ENCODE measurements at places on chromosomes 11 and 22.

GRCh38 chr22:36369922-36370791 lies 17.6 kb downstream of the MYH9 start:
- DNase-seq, result no peak

DNA sequence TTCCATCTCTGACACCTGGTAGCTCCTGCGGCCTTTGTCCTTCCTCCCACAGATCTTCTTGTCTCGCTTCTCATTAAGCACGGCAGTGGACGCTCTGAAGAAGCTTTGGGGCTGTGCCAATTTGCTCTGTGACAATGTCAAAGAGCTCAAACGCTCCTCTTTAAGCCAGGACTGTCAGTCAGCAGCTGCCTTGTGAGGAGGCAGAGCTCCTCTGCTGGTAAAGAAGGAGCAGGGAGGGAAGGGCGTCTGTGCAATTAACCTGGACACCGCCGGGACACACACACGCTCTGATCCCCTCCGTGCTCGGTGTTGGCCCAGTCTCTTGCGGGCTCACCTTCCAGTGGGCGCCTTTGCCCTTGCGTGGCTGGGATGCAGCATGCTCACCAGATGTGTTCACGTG lies 373.9 kb downstream of the BRD1 start:
- no peak for DNase-seq

DNA sequence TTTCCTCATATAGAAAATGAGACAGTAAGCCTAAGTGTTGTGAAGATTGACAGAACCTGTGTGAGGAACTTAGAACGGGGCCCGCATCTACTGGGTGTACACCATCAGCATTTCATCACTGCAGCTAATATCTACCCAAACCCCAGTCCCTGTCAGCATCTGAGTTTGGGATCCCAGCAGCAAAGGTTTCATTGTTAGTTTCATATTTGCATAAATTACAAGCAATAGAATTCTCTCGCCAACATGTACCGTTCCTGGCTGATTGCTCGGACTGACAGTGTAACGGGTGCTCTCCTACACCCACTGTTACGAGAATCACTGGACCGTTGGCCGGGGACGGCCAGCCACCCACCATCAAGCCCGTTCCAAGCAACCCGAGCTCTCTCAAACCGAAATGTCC lies 10.4 kb upstream of the TMPRSS6 start:
- no peak for DNase-seq

- DNase-seq, result no peak
These were observed 49.3 kb upstream of the LMO1 start for GRCh38 chr11:8312986-8313385.

DNA sequence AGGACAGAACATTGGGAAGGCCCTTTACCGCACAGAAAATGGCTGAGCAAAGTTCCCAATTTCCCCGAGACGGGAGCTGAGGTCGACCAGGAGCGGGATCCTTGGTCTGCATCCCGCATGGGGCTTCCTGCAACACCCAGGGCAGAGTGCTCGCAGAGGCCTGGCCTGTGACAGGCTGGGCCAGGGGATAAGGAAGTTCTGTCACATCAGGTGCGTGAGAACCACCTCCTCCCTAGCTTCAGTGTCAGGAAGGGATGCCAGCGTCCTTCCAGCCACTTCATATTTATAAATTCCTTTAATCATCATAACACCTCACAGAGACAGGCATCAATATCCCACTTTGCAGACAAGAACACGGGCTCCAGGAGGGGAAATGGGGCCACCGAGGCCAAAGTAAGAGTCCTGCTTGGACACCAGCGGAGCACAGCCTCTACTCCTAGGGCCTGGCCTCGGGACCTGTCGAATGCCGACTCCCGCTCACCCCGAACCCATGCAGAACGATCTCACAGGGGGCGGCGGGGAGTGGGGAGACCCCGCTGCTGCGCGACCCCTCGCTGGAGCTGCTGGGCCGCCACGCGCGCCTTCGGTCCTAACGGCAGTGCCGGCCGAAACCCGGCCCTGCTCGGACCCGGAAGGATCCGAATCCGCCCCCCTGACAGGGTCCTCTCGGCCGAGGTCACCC lies 532 bp downstream of the BET1L start:
- no peak for DNase-seq

DNA sequence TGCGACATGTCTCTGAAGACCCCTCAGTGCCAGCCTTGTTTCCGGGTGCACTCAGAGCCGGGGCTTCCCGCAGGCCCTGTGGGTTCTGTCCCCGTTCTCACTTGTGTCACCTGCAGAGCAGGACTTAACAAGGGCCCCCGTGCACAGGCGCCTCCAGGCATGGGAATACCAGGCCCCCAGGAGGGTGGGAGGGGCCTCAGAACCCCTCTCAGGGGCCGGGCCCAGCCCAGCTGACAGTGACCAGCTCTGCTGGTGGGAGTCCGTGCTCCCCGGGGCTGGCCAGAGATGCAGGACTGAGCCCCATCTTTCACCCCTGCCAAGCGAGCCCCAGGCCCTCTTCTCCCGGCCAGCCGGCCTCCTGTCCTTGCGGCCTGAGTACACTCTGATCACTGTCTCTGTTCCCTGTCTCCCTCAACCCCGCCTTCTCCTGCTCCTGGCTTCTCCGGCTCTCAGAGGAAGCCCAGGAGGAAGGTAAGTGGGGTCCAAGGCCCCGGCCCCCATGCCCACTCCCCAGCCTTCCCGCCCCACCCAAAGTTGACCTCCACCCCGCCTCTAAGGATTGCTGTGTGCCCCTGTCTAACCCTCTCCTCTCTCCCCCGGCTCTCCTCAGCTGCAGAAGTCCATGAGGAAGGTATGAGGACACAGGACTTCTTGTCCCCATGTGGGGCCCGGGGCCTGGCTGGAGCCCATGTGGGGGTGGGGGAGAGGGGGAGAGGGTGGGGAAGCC lies 5.3 kb downstream of the TNNT3 start:
- no peak for DNase-seq

GRCh38 chr11:3046190-3046589 lies 11.0 kb downstream of the CARS1 start:
- DNase-seq, result no peak

DNA sequence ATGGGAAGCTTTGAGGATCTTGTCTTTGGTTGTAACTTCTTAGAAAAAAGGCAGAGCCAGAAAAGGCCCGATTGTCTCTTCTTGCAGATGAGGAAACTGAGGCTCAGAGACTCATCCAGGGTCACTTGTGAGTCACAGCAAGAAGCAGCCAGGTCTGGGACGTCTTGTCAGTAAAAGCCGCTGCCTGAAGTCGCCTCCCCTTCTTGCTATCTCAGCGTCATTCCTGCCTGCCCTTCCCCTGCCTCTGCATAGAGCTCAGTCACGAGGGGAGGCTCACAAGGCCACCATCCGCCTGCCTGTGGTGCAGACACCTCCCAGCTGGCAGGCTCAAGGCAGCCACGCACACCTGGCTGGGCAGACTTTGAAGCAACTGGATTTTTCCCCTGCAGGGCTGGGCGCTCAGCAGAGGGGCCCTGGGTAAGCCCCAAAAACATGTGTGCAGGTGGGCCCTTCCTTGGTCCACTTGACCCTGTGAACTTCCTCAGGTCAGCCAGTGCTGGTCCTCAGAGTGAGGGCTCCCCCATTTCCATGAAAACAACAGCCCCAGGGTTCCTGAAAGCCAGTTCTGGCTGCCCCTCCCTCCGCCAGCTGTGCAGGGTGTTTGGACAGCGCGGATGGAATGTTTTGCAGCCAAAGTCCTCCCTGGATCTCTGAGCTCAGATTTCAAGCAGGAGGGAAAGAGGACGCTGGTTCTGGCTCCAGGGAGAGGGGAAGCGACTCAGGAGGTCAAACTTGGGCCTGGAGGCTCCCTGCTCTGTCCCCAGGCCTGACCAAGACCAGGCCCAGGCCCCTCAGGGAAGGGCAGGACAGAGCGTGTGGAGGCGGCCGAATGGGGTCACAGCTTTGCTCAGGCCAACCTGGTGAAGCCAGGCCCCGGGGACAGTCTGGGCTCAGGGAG lies 6.0 kb upstream of the RAB3IL1 start:
- no peak for DNase-seq

DNA sequence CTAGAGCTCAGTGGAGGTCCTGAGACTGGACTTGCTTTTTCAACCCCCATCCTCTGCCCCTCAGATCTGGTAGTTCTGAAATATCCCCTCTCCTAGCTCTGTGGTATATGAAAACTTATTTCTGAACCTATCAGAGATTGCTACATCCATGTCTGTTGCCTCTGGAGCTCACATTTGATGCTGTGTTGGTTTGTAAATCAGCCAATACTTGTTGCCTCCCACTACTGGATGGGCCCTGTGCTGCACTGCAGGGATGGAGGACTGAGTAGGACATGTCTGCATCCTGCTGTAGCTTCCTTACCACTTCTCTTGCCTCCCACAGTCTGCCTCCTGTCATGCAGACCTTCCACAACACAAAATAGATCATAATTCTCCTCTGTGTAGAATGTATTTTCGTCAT lies 5.2 kb downstream of the OLFML1 start:
- DNase-seq, result no peak

- no peak for DNase-seq
These were observed 34.1 kb upstream of the CRTAM start for GRCh38 chr11:122804161-122804560.

DNA sequence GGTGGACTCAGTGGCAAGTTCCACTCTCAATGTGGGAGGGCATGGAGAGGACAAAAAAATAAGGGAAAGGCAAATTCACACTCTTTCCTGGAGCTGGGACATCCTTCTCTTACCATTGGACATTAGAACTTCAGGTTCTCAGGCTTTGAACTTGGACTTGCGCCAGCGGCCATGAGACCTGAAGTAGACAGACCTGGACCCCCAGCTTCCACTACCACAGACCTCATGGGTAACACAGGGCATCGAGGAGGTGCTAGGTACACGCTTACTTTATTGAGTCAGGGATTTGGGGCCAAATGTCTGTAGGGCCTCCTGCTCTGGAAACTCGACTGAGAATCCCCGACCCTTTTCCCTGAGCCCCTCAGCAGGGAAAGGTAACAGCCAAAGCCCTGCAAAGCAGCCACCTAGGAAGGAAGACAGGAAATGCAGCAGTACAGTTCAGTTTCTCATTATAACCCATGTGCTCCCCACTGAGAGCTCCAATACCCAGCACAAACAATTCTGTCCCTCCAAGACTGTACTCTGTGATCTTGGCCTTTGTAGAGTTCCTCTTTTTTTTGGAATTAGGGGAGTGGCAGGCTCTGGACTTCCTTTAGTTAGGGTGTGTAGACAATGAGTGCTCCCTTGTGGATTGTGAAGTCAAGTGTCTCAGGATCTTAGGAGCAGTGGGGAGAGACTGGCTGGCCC lies 5.7 kb downstream of the CHRNA10 start:
- DNase-seq, result no peak

GRCh38 chr11:12914400-12914912 lies 94.7 kb upstream of the RASSF10 start:
- DNase-seq, result peak; percentile 34

DNA sequence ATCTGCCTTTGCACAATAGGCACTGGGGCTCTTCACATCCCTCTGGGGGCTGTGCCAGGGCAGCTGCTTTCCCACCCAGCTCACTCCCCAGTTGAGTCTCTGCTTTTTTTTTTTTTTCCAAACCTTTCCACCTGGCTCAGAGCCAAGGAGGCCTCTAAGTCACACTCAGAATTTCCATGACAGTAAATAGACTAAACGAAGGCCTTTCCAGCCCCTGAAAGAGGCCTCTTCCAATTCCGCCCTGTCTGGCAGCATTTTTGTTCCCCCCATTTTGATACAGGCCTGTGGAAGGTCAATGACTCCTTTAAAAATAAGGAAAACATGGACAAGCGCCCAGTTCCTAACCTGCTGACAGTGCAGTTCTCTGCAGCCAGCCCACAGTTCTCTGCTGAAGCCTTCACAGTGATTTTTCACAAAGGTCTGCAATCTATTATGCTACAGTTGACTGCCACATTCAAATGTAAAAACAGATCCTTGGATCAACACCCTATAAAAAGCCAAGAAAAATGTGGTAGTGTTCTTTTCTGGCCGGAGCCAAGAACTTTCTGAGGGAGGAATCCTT lies 107.5 kb upstream of the SESN3 start:
- no peak for DNase-seq

DNA sequence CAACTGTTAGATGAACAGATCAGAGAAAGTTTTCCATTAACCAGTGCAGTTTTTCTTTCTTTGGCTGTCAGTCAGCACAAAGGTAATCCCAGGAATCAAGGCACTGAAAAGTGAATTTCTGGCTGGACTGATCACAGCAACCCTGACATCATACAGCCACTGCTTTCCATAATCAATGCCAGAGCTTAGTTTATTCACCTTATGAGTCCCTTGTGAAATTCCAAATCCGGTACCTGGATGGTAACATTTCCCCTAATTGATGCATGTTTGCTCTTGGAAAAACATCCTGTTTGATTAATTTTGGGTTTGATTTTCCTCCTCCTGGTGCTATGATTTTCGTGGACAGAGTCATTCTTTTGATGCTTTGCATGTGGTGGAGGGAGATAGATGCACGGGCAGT lies 319.8 kb downstream of the INSC start:
- DNase-seq, result no peak

GRCh38 chr11:123587559-123587958 lies 66.9 kb downstream of the SCN3B start:
- DNase-seq, result no peak

DNA sequence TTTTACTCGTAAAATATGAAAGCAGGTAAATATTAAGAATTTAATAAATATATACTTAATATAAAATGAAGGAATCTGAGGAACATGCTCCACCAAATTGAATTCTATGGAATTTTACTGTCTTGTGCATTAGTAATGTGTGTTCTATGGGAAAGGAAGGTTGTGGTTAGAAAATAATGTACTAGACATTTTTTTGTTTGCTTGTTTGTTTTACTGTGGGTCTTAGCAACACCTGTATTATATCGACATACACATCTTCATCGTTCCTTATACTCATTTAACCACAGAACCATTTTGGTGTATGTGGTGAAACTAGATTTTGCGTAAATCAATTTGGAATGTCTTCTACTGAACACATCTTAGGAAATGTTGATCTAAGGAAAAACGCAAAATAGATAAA lies 114.1 kb upstream of the MTMR2 start:
- no peak for DNase-seq

DNA sequence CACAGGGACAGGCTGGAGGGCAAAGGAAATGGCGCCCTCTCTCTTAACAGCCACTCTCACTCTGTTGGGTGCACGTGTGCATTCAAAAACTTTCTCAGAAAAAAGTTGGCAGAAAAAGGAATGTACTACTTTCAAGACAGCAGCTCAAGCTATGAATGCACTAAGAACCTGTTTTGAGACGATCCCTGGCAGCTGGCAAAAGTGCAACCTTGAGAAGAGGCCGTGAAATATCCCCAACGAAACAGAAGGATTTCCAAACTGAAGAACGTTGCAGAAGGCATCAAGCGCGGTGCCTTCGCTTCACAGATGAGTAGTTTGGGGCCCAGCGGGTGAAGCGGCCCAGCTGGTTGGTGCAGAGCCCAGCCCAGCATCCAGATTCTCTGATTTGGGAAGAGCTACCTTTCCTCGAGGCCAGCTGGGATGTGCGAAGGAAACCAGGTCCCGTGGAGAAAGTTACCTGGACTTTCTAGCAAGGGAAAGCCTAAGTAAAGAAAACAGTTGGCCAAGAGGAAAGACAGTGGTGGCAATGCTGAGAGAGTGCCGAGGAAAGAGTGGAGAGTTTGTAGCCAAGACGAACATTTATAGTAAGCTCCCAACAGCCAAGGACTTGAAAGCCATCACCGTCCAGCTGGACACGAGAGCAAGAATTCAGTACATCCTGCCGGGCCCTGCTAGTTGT lies 16.3 kb downstream of the IFT27 start:
- DNase-seq, result no peak

Data from activated CD4-positive, alpha-beta T cell treated with anti-CD3 and anti-CD28 coated beads for 48 hours (primary cell).